Hematopoietic multipotent progenitor cell treated with erythropoietin and hydrocortisone succinate and interleukin-3 and kit ligand, for 15 days (in vitro differentiated cells): ENCODE measurements at places on chromosomes 12 and 14.

DNA sequence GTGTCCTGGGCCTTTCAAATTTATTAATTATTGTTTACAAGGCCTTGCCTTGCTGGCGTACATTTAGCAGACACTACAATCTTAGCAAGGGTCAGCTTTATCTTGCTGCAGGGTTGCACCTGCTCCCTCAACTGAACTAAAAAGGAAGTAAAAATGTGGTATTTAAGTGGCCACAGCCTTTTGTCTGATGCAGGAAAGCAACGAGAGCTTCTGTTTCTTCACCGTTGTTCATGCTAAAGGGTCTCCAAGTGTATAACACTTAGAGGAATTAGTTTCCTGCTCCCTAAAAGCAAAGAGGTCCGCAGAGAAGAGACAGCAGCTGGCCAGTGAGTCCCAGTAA is 62.8 kb upstream of the EGLN3 start:
- no peak for DNase-seq

DNA sequence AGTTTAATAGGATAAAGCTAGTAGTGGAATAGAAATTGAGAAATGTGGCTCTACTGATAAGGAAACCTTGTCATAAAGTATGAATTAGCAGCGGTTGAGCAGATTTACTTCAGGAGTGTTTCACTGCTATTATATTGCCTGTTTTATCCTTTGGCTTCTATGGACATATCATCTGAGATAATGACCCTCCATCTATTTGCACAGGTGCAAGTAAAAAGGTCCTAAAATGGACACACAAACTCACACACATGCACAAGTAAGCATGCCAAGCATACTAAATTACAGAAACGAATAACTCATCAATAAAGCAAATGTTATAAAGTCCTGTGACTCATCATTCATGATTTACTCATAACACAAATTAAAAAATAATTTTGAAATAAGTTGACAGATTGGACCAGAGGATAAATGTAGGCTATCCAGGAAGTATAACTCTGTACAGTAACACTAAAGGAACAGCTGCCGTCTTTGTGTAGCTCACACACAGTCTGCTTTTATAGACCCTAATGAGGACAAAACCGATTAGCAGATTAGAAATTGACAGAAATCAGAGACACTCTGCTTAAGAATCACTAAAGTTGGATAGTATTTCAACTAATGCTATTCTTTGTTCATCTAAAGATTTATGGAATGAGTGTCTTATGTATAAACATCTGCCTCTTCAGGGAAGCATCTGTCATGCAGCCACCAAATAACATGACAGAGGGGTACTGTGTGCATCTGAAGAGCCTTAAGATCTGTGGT is 73.9 kb downstream of the SYT1 start:
- no peak for DNase-seq

GRCh38 chr12:25187781-25188180 is 7.2 kb downstream of the DNAI7 start:
- no peak for DNase-seq

GRCh38 chr12:4293966-4294505 is 20.5 kb downstream of the CCND2 start:
- no peak for DNase-seq

- DNase-seq, result no peak
Observed at GRCh38 chr12:119683413-119683812, 15.5 kb downstream of the PRKAB1 start.

DNA sequence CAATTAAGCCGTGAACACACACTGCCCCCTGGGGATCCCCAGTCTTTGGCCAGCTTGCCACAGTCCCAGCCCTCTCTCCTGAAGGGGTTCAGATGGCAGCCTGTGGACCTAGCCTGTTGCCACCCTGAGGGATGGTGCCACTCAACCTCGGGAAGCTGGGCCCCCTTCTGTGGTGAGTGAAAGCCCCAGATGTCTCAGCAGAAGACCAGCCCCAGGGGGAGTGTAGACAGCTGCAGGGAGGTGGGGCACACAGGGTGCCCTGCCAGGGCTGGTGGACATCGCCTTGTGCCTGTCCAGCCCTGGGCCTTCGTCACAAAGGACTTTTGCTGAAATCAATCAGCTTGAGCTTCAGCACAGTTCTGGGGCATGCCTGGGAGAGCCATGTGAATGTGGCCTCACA is 32.4 kb downstream of the C14orf132 start:
- no peak for DNase-seq

- no peak for DNase-seq
Observed at GRCh38 chr12:62625228-62625627, 158.6 kb downstream of the MON2 start.

DNA sequence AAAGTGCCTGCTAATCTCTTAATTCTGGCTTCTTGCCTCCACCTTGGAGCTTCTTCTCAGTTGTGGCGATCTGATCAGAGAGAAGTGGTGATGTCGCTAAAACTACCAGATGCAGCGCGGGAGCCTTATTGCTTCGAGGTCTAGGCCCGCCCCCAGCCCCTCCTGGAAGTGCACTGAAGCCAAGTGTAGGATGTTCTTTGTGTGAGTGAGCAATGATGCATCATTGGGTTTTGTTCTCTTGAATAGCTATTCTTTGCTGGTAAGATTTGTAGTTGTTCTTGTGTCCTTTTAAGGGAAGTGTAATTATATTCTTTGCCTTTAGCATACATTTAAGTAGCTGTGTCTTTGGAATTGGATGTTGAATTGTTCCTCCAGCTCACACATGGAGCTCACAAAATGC is 35.8 kb downstream of the MTHFD1 start:
- DNase-seq, result no peak

- no peak for DNase-seq
Observed at GRCh38 chr14:92880351-92880750, 42.6 kb upstream of the CHGA start.
